ENCODE measurements at places on chromosomes 2 and 18.

DNA sequence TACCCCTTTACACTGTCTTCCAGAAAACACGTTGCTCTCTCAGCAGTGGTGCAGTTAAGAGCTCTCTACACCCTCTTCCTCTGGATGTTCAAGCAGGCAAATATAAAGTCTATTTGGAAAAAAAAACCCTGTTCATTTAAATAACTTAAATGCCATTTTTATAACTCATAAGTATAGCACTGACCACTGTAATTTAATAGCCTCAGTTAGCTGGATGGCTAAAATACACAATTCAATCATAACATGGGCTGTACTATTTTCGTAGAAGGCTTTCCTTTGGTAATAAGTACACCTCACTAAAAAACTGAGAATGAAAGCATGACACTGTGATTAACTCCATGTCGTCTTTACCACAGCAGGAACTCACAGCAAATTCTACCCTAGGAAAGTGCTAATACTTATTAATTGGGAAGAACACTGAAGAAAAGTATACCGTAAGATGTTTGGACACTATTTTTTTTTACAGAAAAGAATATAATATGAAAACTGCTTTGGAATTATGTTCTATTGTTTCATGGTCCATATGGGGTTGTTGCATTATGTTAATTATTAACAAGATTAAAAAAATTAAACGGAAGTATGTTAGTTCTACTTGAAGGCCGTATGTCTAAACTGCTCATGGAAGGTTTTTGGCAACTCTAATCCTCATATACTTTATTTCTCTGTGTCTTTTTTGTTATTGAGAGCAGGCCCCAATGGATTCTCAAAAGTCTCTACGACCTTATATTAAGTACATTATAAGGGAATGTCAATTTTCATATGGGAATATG is 269.1 kb downstream of the ZNF385B start:
- no peak for DNase-seq

GRCh38 chr2:120876526-120877280 is 141.0 kb downstream of the GLI2 start:
- DNase-seq, result no peak

- no peak for DNase-seq
These were observed 1096.8 kb upstream of the GYPC start for GRCh38 chr2:125559186-125559585.

DNA sequence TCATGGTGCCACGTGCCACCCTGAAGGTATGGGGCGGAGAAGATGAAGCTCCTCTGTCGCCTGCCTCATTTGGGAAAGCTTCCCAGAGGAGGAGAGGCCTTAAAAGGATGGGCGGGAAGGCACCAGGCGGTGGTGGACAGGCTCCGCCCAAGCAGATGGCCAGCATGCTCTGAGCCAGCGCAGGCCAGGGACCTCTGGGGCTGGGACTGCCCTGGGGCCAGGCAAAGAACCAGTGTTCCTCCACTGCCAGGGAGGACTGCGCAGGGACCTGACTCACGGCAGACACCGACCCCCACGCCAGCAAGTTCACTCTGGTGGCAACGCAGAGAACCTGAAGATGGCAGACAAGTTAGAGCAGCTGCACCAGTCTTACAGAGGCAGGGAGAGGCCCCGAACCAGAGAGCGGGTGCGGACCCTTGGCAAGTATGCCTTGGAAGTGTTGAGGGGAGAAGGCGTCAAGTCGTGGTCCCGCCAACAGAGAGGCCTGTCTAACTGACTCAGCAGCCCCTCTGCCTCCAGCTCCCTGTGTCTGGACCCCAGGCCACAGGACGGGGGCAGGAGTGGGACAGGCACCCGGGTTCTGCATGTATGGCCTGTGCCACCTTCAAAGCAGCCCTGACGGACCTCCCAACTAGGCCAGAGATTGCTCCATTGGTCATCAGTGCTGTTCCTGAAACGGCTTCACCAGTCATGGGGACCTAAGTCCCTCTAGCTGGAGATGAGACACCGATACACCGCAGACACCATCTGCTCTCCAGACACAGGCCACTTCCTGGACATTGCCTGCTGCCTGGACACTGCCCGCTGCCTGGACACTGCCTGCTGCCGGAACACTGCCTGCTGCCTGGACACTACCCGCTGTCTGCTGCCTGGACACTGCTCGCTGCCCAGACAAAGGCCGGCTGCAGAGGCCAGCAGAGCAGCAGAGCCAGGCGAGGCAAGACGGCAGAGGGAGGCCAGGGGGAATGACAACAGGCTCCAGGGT is 124.7 kb downstream of the HDAC4 start:
- peak; percentile 82 for DNase-seq

DNA sequence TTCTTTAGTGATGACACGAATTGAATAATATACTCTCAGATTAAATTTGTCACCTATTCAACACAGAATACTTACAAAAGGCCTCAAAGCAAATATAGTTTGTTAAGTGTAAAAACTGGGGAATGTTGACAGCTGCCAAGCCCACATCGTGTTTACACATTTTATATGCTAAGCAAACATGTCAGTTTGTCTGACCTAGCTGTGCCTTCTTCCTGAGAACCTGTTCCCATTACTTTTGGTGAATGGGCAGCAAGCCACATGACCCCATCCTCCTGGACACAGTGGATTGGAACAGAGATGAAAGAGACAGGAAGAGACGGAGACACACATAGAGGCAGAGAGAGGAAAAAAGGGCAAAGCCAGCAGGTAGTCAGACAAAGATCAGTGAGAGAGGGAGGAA is 22.9 kb upstream of the CUL3 start:
- DNase-seq, result no peak

DNA sequence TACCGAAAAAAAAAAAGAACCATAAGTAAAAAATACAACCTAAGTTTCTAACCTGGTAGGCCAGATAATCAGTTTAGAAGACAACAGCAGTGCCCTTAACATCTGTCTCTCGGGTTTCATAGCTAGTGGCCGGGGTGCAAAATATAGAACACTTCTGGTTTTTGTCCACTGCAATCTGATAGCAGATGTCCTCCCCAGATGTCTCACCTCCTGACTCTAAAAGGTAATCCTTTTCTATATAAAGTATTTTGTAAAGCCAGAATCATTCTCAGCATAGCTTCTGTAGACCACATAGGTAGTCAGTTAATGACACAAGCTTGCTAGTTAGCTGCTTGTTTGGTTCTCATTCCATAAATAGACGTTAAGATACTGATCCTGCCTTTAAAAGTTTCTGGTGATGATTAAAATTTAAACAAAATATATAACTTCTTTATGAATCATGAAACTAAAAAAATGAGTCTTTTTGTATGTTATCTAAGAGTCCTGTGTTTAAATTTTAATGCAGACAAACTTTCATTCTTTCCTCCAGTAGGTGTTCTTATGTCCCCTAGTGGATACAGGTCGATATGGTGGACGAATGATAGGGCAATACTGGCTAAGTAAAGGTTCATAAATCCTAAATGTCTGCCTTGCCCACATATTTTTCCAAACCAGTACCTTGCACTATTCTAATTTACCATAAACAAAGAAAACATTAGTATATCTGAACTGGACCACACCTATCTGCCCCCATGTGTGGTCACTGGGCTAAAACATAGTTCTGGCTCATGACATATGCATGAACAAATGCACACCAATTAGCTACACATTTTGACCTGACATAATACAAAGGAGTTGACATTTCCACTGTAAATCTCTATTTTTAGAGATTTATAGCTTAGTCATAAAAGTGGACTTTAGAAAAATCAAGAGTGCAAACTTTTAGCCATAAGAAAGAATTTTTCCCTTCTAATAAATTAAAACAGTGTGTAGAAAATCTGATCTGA is 171.0 kb downstream of the SRBD1 start:
- no peak for DNase-seq

- peak; percentile 62 for DNase-seq
These were observed 7.3 kb upstream of the PLEK start for GRCh38 chr2:68357605-68358337.

GRCh38 chr2:228180181-228181097 is 1.0 kb downstream of the SPHKAP start:
- DNase-seq, result no peak

- DNase-seq, result peak; percentile 73
These were observed at the start of gene RNF138 for GRCh38 chr18:32091724-32092421. RNF138 (plus strand) TSS chr18:32091874; CDS start chr18:32092777, 903 bp downstream.

DNA sequence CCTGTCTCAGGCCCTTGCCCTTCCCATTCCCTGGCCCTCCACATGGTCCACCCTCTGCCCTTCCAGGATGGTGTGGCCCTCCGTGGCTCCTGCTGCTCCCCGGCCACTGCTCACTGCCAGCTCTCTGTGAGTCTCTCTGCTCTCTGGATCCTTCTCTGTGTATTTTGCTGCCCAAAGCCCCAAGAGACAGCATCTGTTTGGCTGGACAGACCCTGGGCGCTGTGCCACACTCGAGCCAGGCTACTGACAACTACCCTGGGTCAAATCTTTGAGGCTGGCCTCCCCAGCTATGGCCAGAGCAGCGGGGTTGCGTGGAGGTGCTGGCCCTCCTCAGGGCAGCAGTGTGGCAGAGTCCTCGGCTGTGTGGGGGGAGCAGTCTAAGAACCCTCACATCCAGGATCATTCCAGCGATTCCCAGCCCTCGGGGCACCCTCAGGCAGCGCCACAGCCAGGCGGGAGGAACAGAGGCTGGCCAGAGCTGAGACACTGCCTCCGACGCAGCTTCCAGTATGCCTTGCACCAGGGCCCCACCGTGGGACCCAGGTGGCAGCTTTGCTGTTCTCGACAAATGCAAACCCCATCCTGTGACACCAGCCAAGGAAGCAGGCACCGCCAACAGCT is 139.4 kb upstream of the GLI2 start:
- peak; percentile 75 for DNase-seq

GRCh38 chr2:103285354-103285753 is 523.5 kb downstream of the TMEM182 start:
- DNase-seq, result no peak

DNA sequence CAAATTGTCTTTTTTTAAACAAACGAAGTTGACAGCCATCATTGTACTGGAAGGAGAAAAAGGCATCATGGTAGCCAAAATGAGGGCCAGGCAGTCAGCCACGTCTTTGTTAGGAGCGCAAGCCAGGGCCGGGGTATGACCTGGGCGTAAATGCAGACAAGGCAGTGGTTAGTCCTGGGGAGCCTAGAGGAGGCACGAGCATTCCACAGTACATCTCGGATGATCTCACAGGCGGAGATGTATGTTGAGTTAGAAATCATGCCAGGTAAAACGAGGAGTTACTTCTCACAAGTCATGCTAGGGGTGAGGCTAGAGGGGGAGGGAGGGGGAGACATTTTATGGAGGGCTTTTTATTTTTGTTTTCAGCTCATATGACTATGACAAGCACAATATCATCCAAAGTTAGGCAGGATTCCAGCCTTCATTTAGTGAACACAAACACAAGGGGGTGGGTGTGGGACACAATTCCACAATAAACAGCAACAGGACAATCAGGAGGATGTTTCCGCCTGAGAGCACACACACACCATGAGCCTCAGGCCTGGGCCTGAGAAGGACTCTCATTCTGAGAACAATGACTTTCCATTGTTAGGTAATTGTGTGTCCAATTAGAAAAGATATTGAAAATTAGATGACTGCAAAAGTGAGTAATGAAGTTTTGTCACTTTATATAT is 64.4 kb upstream of the PGAP1 start:
- peak; percentile 48 for DNase-seq

DNA sequence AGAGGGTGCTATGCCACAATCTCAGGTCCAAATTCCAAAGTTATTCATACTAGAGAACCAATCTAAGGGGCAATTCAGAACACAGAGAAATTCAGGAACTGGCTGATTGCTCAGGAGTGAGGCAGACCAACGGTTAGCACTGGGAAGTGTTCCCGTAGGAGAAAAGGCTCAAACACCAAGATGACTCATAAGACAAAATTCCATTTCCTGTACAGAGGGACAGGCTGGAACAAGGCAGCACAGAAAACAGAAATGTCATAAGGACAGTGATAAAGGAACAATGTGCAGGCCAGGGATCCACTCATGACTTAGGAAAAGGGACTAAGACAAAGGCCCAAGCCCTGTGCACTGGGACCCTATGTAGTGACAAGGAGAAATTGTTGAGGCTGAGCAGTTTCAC is 54.2 kb downstream of the PDE1A start:
- DNase-seq, result no peak

DNA sequence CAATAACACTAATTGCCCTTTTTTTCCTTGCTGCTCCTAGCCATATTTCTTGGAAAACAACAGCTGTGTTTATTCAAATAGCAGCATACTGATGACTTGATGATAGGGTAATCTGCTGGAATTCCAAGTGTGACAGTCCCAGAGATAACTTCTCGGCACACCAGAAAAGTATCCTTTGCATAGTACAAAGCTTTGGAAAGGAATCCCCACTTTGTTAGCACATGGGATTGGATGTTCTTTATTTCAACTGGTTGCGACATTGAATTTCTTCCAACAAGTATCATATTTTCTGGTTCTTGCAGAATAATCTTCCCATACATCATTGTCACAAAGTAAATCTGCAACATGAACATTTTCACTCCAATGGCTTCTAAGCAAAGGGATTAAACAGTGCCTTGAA is 445.8 kb upstream of the ACVR2A start:
- DNase-seq, result no peak

DNA sequence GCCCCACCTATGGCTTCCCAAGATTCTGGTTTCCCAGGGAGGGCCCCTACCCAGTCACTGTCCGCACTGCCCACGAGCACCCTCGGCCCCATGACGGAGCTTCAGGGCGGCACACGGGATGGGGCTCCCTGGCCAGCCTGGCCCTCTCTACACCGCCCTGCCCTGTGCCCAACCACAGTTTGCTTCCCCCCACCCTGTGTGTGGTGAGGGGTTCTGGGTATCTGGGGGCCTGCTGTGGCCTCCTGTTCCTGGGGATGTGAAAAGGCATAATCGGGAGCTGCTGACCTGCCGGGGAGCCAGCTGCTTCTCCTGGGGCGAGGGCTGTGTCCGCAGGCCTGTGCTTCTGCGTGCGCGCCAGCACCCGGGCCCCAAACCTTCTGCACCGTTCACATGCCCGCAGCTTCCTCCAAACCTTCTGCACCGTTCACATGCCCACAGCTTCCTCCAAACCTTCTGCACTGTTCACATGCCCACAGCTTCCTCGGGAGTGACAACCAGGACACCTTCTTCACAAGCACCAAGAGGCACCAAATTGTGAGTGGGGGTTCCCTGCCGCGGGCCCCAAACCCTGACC is 12.4 kb downstream of the ANO7 start:
- DNase-seq, result no peak

DNA sequence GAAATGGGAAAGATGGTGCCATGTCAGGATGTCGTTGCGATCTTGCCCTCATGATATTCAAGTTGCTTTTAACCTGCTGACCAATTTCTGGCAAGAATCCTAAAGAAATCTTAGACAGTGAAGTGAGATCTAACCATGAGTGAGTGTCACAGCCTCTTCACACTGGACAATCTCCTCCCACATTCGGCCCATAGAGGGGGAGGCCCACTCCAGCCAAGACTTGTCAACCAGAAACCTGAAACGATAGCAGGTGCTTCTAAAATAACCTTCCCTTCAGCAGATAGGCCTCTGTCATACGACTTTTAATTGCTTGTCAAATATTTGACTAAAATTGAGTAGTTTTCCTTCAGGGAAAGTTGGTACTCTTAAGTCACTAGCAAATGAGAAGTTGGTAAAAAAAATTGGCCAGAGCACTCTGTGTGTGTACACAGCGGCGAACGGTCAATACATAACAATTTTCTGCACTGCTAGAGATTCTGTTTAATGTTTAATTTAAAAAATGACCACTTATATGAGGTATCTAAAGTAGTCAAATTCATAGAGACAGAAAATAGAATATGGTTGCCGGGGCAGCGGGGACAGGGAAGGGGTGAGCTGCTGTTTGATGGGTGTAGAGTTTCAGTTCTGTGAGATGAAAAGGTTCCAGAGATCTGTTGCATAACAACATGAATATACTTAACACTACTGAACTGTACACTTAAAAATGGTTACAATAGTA is 110.2 kb downstream of the VAPA start:
- DNase-seq, result no peak

Measured in pons (tissue), 1 donor.